Activated naive CD4-positive, alpha-beta T cell treated with anti-CD3 and anti-CD28 coated beads for 36 hours (primary cell): ENCODE measurements at places on chromosomes 6 and 20. TPM values are rescaled to one million over a fixed set of nuclear protein-coding genes. Genes with fewer than 3 reads are reported as not detected.

SNRPB2 gene
- total RNA-seq = 99.8 TPM

HRH3 gene
- not detected for total RNA-seq

GRCh38 chr20:46304361-46304760 is 3.9 kb downstream of the CDH22 start:
- DNase-seq = no peak

DNA sequence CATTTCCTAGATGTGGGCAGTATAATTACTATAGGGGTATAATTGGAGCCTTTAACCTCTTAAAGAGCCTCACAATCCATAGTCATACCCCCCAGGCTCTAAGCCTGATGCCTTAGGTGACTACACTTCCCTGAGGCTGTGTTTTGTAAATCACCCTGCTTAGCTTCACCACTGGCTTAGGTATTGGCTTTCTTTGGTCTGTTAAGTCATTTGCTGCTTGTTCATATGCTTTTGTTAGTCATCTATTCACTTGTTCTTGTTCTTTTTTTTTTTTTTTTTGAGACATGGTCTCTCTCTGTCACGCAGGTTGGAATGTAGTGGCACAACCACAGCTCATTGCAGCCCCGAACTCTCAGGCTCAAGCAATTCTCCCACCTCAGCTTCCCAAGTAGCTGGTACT is 26.7 kb downstream of the KAT14 start:
- DNase-seq = no peak

DNA sequence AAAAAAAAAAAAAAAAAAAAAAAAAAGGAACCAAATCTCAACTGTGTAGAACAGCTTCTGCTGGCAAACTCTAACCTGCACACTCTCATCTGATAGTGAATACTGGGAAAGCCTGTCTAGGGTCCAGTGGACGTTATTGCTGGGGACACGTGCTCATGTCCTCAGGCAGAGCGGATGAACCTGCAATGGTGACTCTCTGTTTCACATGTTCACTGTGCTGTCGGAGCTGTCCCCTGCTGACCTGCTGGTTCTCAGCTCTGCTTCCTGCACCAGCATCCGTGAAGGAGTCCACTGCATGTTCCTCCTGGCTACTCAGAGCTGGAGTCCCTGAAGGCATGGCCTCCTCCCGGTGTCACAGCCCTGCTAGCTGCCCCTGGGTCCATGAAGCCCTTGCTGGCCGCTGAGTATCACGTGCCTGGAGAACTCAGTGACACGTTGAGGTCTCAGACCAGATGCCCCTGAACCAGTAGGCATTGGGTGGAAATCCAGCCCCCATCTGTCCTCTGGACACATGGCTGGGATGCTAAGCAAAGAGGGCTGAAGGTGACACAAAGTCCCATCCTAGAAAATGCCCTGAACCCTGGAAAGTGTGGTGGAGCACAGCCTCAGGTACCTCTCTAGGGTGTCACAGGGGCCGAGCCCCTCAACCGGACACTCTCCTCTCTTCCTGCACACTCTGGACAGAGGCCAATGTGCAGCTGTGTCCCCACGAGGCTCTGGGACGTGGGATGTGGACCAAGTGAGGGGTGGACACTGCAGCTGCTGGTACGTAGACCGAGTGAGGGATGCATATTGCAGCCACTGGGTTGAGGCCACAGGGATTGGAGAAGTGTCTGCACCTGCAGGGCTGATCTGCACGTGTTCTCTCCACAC is 54.9 kb upstream of the FRMD1 start:
- no peak for DNase-seq

GRCh38 chr6:158015188-158015506 is 33.5 kb downstream of the SYNJ2 start:
- DNase-seq = no peak

GRCh38 chr6:169782966-169783365 is 31.5 kb downstream of the ERMARD start:
- DNase-seq = no peak

MCM8 gene
- total RNA-seq = 49.6 TPM

DNA sequence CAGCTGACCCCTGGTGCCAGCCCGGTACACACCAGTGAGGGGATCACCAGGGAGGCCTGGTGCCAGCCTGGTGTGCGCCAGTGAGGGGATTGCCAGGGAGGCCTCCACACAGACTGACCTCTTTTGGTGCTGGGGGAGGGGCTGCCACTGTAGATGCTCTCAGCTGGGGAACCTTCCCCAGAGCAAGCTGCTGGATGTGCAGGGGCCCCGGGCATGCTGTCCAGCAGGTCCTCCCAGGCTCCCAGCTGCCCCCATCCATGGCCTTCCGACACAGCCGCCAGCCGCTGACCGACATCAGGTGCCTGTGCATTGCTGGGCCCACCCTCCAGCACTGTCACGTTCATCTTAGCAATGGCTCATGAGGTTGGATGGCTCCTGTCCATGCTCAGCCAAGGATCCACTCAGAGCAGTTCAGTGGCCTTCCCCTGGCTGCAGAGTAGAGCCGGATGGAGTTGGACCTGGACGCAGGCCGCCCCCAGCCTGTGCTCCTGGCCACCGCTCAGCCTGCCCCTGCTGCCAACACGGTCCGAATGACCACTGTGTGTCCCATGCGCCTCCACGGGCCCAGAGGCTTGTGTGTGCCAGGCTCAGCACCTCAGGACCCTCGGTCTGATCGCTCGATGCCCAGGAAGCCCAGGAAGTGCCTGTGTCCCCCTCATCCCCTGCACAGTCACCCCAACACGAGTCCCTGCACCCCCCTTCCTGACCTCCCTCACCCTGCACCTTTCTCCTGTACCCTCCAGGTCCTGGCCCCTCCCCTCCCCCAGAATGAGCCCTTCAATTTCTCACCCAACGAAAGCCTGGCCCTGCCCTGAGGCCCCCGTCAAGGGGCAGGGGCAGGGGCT is 95.7 kb downstream of the YTHDF1 start:
- no peak for DNase-seq

GRCh38 chr6:72064399-72064975 is 178.1 kb downstream of the RIMS1 start:
- DNase-seq = no peak

GRCh38 chr6:116221067-116221466 is 32.8 kb downstream of the TSPYL4 start:
- no peak for DNase-seq

DNA sequence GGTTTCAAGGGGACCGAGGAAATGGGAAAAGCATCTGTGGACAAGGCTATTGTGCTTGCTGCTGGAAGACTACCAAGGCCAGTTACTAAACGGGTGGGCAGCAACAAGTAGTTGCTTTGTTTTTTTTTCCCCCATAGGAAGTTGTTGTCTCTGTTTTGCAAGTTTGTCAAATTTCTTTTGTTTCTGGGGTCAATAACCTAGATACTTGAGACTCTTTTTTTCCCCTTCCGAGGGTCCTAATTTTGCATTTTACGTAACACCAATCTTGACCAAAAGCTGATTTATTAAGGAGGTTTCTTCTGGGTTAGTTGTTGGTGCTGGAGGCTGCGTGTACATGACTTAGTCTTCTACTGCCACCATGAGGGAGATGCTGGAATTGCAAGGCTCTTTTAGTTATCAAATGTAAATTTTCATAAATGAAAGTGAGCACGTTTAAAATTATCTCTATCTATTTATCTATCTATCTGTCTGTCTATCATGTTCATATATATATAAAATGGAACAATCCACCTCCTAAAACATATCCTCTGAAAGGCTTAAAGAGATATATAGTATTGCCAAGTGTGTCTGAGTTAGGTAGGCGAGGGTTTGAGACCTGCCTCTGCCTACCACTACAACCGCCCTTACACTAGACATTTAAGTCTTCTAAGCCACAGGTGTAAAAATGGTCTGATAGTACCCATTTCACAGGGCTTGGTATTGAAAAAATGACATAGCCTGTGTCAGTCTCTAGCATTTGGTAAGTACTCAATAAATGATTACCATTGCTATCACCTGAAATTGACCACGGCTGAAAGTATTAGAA is 60.2 kb downstream of the GCLC start:
- peak; percentile 86 for DNase-seq

KLHDC3 gene
- total RNA-seq = 58.9 TPM

DNA sequence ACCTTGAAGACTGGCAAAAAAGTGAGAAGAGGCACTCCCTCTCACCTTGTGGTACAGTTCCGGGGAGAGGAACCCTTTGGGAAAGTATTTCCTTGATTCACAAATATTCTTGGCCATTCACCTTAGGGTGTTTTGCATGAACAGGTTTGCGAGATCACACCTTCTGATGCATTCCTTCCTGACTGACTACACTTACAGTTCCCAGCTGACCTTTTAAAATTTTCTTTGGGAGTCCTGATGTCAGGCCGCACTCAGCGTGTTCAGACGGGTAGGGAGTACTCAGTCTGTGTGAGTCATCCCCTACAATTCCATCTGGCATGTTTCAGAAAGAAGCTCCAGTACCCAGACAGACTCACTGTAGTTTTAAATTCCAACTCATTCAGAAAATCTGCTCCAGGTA is 1.7 kb downstream of the ADGRF4 start:
- no peak for DNase-seq

- DNase-seq = no peak
Measured at GRCh38 chr6:93394471-93394870, 24.9 kb downstream of the EPHA7 start.

DNA sequence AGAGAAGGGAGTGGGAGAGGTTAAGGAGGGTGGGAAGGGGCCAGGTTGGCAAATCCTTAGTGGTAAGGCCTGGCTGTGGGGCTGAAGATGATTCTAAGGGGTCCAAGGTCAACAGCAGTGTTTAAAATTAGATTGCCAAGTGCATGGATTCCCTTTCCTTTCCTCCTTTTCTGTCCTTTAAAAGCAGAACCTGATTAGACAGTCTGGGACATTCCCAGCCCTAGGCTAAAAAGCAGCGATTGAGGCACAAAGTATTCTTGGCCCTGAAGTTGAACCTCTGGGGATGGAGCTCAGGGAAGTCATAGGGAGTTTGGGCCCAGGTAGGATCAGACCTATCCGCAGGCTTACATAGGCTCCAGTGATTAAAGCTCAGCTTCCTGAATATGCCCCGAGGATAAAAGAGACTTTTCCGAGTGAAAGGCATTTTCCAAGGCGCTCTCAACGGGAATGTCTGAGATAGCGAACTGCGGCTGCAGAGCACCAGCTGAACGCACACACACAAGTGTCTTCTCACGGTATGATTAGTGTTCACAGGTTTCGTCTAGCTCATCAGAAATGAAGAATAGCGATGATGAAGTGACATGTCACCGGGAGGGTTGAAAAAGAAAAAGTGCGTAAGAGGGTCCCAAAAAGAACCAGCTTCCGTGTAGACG is 787 bp upstream of the CARMIL1 start:
- no peak for DNase-seq

GRCh38 chr6:30424549-30424948 is 64.8 kb upstream of the HLA-E start:
- DNase-seq = no peak

GRCh38 chr6:24391756-24392405 is 10.9 kb upstream of the MRS2 start:
- no peak for DNase-seq

DNA sequence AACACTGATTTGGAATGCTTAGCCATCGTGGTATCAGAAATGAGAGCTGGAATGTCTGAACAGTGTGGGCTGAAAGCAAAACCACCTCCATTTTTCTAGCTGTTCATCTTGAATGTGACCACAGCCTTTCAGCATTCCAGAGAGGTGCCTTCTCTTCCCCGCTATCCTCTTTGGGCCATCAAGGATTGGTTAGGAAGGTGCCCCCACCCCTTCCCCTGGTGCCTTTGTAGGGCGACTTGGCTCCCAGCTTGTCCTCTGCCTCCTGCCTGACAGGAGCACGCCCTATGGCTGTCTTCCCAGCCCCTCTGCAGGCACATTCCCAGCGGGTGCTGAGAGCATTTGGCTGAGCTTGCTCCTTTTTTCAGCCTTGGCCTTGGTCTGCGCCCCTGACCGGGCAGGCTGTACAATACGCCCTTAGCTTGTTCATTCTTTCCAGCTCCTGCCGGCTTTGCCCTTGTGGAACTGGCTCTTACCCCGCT is 97.5 kb downstream of the ARMC2 start:
- no peak for DNase-seq

DNA sequence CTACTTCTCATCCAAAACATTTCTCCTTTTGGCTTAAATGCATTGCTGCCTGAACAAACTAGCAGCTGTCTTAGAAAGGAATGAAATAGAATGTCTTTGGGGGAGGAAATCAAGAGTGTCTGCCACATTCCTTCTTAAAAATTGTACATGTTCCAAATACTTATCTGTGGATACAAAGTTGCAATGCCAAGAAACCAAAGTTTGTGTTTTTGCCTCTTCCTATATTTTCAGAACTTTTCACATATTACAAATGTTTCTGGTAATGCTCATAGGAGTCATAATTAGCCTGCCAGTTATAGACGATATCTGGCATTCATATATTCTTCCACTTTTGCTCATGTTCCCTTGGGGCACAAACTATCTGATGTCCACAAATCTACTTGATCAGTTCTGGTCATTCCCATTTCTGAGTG is 165.5 kb upstream of the BMP5 start:
- DNase-seq = no peak
